Left lobe of liver (tissue), 2 donors: ENCODE measurements at places on chromosomes 2 and 18. TPM values are rescaled to one million over a fixed set of nuclear protein-coding genes. Genes with fewer than 3 reads are reported as not detected.

GRCh38 chr2:191478799-191479679 is 198.9 kb upstream of the NABP1 start:
- DNase-seq, result peak; percentile 51

DNA sequence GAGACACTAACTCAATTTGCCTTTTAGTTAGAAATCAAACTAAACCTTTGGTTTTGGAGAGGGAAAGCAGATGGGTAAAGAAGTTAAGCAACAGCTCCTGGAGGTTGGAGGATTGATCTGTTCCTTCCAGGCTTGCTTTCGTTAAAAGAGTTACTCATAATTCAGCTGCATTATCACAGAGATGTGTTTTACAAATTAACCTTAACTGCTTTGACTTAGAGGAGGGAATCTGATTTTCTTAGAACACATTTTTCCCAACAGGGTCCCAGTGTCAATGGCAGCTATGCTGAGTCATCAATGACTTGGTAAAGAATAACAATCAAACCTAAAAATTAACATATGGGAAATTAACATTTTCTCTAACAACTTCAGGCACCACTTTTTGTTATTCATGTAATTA is 113.4 kb downstream of the COPS8 start:
- DNase-seq, result no peak

DNA sequence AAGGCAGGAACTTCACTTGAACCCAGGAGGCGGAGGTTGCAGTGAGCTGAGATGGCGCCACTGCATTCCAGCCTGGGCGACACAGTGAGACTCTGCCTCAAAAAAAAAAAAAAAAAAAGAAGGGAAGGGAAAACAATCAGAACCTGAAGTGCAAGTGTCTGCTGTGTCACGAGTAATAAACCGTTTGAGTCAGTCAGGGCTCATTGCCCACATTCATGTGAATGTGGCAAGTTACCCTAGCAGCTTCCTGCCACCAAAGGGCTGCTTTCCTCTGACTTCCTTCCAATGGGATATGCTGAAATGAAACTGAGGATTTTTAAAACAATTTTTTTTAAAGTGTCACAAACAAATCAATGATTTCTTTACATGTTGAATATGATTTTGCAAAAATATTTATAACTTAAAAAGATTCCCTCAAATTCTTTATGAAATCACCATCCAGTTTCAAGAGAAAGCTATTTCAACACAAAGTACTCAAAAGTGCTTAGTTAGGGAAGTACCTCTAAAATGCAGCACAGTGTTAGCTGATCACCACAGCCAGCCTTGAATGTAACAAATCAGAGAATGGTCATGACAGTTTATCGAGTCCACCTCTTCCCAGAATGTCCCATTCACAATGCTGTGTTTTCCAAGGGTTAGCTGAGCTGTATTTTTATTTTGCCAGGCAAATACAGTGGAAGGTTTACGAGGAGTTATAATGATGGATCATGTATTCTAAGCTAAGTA is 36.4 kb downstream of the WDSUB1 start:
- no peak for DNase-seq

DNA sequence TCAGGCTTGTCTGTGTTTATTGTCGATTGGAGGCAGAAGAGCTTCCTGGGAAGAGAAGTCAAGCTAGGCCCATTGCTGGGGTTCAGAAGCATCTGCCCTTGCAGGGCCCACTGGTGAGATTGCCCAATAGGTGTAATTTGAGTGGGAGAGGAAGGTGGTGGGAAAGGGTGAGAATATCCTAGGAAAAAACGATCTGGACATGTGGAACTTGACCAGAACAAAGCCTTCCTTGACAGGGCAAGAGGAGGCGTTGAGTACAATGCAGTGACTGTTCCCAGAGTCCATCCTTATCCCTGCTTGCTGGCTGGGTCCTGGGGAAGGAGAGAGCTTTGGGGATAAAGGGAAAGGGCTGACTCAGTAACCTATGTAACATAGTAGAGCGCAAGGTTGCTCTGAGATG is 27.1 kb downstream of the NABP1 start:
- no peak for DNase-seq

DNA sequence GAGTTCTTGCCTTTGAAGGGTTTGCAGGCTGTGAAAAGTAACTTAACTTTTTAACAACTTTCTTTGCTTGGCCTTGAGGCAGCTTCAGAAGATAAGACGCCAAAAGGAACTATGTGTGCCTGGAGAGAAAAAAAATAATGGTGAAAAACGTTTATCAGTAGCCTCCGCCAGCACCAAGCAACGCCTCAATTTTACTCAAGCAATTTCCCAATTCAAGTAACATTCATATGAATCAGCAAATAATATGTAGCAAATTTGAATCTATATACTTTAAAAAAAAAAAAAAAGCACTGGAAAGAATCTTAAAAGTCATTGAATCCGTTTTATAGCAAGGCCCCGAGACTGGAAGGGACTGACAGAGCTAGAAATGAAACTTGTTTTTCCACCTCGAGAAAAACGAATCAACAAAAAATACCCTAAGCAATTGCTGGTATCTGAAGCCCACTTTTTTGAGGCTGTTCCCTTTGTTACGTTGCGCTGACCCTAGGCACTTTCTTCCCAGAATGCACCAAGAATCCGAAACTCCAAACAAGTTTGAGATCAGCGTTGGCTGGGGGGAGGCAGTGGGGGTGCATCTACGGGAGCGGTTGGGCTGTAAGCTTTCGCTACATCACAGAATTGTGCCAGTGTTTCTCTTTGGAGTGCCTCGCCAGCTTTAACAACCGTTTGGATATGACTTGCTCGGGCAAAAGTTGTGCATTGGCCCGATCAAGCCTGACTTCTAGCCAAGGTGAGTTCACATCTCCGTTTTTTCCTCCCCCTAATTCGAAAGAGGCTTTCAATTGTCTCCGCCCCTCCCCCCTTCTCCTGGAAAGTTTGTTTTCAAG is 2.7 kb upstream of the TGIF1 start:
- no peak for DNase-seq

DNA sequence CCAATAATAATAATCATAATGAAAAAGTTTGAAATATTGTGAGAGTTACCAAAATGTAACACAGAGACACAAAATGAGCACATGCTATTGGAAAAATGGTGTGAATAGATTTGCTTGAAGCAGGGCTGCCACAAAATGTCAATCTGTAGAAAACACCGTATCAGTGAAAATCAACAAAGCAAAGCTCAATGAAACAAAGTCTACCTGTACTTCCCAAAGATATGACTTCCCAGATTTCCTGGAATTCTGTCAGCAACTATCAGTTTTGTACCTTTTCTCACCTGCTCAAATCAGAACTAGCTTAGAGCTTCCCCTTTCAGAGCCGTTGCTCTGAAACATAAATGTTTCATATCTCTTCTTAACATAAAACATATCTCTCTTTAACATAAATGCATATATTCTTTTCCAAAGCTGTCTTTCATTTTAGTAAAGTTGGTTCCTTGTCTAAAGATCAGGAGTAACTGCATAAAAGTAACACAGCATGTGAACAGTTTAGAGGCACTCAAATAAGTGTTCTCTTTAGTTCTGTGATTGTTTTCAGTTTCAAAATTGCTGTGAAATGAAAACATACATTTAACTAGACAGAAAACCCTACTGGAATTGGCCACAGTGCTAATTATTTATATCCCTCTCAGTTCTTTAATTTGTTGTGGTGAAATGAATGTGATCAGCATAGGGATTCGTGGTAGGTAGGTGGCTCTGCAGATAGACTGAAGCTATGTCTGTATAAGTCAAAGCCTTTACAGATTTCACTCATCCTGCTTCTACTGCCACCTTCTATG is 262.5 kb downstream of the KCNJ3 start:
- no peak for DNase-seq

GRCh38 chr18:54209471-54210180 is 14.8 kb downstream of the MBD2 start:
- DNase-seq, result no peak

DNA sequence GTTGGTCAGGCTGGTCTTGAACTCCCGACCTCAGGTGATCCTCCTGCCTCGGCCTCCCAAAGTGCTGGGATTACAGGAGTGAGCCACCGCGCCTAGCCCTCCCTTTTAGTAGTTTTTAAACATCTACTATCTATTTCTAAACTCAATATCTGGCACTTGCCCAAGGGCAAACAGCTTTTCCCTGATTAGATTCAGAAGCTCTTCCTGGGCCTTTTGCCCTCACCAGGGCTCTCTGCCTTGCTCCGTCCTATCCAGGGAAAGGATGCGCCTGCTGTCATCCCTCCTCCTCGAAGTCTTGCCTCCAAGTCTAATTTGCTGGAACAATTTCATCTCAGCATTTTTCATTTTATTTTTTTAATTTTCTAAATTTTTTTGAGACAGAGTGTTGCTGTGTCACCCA is 41.4 kb upstream of the FHOD3 start:
- no peak for DNase-seq

DNA sequence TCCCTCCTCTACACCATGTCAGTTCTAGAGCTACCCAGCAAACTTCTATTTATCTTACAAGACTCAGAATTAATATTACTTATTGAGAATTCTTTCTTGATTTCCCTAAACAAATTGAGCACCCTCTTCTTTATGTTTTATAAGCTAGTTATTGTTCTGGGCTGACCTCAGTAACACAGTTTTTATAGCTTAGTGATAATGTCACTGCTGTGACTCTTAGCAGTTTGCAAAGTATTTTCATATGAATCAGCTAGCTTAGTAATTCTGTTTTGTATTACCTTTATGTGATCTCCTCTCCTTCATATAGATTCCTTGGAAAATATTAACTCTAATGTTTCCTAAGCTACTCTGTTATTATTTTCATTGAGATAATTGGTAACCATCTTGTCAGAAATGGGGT is 114.9 kb downstream of the PMS1 start:
- no peak for DNase-seq

DNA sequence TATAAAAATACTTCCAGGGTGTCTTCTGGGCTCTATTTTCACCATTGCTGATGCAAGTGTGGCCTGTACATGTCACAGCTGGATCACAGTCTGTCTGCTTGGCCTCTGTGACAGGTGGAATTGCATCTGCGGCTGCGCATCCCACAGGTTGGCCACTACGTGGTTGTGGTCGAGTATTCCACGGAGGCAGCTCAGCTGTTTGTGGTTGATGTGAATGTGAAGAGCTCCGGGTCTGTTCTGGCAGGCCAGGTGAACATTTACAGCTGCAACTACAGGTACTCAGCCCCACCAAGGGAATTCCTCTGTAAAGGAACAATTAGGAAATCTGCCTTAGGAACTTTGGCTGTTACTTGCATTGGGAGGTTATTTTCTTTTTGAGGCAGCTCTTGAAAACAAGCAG is 144.5 kb downstream of the LAMA3 start:
- DNase-seq, result no peak

- DNase-seq, result no peak
These were observed 73.1 kb upstream of the DSG1 start for GRCh38 chr18:31244771-31245394.

DNA sequence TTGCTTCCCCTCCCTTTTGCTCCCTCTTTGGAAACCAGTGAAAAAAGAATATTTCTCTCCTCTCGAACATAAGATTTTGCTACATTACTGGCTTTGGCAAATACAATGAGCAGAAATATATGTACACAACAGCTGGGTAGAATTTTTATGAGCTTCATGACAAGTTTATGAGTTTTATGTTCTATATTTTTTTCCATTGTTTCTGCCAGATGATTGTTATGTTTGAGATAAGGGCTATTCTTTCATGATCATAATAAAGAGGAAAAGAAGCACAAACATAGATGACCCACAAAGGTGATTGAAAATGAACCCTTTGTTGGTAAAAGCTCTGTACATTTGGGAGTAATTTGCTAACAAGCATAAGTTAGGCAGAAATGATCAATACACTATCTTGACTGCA is 14.8 kb upstream of the TFPI start:
- DNase-seq, result no peak

DNA sequence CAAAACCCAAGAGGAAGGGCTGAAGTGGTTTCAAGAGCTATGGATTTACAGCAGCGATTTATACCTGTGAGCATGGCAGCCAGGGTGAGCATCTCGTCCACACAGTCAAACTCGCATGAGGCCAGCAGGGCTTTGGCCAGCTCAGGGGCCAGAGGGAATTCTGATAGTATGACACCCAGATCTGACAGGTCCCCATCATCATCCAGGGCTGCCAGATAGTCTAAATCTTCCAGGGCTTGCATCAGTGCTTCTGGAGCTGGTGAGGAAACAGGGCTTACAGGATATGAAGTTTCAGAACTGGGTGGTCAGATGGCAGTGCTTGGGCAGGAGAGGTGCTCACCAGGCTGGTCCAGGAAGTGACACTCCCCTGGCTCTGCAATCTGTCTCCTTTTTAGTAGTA is 3.5 kb downstream of the DQX1 start:
- DNase-seq, result no peak

DNA sequence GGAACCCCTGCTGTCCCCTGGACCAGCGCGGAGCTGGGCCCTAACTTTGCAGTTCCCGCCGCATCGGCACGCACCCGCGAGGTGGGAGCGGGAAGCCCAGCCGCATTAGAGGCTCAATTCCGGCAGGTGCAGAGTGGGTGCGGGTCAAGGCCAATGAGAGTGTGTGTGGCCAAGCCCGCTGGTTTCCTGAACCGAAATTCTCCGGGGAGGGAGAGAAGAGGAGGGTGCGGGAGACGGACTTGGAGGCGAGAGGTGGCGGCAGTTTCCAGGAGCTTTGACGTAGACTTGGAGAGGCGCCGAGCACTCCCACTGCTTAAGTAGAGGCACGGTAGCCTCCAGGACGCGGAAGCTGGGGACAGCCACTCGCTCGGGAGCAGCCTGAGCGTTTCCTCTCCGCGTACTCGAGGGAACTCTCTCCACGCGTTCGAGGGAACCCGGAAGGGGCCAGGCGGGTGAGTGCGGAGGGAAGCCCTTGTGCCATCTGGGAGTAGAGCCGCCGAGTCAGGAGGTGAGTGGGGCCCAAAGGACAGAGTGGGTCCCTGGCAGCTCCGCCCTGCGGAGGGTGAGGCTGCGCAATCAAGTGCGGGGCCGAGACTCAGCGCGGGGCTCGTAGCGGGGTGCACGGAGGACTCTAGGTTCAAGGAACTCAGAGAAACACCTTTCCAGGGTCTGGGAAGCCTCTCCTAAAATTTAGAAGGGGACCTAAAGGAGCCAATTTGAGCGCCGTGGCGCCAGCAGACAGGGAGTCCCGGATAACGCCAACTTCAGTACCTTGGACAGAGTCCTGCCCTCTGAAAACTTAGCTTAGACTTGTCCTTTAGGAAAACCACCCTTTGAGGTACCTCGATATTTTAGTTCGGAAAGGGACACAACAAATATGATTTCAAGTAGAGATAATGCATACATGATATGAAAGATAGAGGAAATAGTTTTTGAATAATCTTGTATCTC is at the start of gene FAM237A:
TSS of gene FAM237A (plus strand) at position 413 of the 951 bp plus-strand sequence. CDS start 1,750 bp downstream, outside the sequence.
- DNase-seq, result peak; percentile 44

DNA sequence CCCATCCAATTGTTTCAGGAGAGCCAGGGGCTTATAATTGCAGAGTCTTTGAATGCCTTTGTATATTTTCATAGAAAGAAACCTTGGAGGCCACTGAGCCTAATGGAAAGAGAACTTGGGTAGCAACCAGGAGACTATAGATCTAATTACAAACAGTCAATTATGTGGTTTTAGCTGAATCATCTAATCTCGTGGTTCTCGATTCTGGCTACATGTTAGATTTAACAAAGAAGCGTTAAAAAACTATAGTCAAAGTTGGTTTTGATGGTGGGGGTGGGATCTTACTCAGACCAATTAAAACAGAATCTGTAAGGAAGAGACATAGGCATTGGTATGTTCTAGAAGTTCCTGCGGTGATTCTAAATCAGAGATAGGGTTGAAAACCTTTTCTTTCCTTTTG is 344.1 kb downstream of the CNTNAP5 start:
- no peak for DNase-seq

Gene CNTNAP5
- total RNA-seq, result not detected

Gene FBLN7
- total RNA-seq, result 5.1 TPM

Gene GKN1
- not detected for total RNA-seq

Gene IL1A
- not detected for total RNA-seq

Gene FEV
- total RNA-seq, result not detected

Gene UGT1A10
- total RNA-seq, result 0.45 TPM

Gene NAT8
- 26.3 TPM for total RNA-seq
